T-helper 1 cell (primary cell): ENCODE measurements at places on chromosomes 1 and 21.

- DNase-seq, result no peak
Observed at GRCh38 chr1:20589331-20590278, 708 bp downstream of the CDA start.

- DNase-seq, result no peak
Observed at GRCh38 chr1:206847337-206847834, 18.0 kb upstream of the IL20 start.

GRCh38 chr1:220363196-220363837 lies 91.1 kb upstream of the RAB3GAP2 start:
- DNase-seq, result no peak

GRCh38 chr1:1553821-1554494 lies 13.5 kb upstream of the TMEM240 start:
- no peak for DNase-seq

- DNase-seq, result no peak
Observed at GRCh38 chr21:37700641-37701202, 215.5 kb downstream of the KCNJ6 start.

DNA sequence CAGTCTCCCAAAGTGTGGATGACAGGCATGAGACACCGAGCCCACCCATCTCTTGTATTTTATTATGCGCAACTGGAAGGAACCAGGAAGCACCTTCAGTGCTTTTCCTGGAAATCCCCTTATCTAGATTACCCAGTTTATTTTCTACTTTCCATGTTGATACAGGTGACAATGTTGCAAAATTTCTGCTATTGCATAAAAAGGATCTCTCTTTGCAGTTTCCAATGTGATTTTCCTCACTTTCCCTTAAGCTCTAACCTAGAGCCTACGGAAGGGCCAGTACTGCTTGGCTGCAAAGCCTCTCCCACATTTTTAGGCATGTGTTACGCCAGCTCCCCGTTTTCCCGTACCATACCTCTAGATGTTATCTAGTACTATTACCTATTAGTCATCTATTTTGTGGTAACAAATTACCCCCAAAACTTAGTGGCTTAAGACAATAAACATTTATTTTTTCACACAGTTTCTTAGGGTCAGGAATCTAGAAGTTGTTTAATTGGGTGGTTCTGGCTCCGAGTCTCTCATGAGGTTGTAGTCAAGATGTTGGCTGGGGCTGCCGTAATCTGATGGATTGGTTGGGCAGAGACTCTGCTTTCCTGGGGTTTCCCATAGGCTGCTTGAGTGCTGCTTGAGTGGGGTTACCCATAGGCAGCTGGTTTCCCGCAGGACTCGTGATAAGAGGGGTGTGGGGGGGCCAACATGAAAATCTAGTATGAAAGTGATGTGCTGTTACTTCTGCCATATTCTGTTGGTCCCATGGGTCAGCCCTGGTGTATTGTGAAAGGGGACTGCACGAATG lies 131.5 kb upstream of the HNRNPU start:
- DNase-seq, result no peak

DNA sequence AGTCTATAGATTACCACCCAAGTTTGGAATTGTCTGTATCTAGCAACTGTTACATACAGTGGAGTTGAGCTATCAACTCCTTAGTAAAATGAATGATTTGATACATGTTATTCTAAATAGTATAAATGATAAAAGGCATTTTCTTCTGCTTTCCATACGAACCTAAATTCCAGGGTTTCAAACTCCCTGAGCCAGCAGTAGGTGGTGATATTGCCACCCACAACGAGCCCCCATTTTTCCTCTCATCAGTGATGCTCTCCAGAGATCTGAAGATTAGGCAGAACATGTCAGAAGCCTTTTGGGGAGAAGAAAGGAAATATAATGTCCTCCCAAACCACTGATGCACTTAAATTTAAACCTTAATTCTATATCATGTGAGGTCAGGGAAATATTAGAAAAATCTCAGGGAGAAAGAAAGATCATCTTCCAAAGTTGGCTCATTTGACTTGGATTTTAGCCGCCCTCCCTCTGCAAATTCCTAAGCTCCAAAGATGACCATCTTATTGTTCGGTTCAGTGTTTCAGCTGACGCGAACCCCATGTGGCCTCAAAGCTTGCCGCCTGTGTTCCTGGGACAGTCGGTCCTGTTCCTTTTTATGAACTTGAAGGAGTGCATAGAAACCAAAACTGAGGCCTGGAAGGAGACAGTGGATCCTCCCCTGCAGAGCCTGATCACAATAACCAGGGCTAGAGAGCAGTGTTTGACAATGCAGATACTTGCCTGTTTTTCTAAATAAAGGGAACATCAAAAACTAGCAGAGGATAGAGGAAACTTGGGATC lies 2.3 kb downstream of the EVA1C start:
- no peak for DNase-seq

GRCh38 chr1:94757931-94758330 lies 62.2 kb upstream of the SLC44A3 start:
- DNase-seq, result no peak

GRCh38 chr1:179293340-179294327 lies at the start of gene SOAT1:
TSS of gene SOAT1 (plus strand) at chr1:179293797. CDS start at chr1:179302685, 8,888 bp downstream.
- peak; percentile 91 for DNase-seq

- DNase-seq, result no peak
Observed at GRCh38 chr1:43536864-43537358, 6.2 kb downstream of the PTPRF start.

DNA sequence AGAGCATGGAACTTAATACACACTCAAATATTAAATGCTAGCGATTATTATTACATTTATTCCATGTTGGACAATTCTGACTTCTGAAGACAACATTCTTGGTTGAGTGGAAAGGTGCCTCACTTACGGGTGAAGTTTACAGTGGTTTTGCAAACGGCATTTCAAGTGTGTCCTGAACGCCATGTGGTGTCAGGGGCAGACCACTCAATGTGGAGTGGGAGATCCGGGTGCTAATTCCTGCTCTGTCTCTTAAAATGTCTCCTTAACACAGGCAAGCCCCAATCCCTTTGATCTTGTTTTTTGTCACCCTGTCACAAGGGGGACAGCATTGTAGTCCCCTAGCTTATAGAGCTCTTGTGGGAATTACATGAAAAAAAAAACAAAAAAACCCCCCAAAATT lies 5.6 kb upstream of the TDRD10 start:
- no peak for DNase-seq
